Body of pancreas (tissue), 4 donors: ENCODE measurements at places on chromosomes 12 and 14.

DNA sequence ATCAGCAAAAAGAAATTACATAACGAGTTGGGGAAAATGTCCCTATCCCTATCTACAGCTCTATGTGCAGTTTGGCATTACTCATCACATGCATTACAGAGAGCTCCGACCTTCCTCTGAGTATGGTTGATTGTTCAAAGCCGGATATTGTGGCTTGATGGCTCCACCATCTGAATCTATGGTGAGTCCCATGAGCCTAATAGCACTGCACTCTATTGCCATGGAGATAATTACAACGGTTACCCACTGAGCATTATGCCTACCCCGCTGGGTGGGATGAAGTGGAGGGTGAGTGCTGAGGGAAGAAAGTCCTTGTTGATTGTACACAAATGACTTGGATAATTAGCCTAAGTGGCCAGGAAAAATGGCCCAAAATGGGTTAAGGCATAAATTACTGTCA, 800.5 kb downstream of the NRXN3 start:
- no peak for DNase-seq

DNA sequence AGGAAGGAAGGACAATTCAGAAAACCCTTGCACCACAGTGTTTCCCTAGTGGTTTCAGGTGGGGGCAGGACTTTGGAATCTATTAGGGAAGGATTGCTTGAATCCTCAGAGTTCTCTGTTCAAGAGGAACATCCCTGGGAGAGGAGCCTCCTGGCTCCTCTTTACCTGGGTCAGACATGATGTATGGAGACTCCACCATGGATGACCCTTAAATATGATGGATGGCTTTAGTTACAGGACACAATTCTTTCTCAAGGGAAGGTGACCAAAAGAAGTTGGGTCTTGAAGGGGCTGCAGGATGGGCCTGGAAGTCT, 396.6 kb downstream of the NRXN3 start:
- DNase-seq = no peak

DNA sequence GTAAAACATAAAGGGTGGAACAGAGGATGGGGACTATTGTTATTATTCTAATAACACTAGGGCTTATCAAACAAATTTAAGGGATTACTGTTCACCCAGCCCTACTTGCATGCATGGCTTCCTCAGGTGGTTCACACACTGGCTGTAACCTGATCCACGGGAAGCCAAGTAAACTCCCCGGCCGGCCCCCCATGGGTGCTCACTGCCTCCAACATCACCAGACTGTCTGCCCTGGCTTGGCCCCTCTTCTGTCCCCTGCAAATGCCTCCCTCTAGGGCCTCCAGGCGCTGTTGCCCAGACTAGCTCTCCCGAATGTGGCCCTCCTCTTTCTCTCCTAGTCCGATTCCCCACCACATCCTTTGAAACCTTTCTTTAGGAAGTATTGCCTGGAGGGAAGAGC, 18.6 kb downstream of the FAIM2 start:
- DNase-seq = no peak

- DNase-seq = peak; percentile 59
Observed at GRCh38 chr14:106372870-106373652, 846.7 kb downstream of the TMEM121 start.

DNA sequence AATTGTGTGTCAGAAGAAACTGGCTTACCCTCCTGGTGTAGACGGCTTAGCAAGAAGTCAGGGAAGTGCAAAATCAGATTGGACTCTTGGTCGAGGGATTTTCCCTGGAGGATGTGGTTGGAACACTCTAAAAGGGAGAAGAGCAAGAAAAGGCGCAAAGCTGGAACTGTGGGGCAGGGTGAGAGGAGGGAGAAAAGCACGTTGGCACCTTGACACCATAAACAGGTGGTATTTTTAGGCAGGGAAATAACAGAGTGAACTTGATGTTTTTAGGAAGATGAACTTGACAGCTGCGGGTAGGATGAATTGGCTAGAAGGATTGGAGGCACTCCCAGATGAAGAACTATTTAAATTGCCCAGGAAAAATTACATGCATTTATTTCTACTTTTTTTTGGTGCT, 67.7 kb downstream of the HCAR2 start:
- DNase-seq = no peak

DNA sequence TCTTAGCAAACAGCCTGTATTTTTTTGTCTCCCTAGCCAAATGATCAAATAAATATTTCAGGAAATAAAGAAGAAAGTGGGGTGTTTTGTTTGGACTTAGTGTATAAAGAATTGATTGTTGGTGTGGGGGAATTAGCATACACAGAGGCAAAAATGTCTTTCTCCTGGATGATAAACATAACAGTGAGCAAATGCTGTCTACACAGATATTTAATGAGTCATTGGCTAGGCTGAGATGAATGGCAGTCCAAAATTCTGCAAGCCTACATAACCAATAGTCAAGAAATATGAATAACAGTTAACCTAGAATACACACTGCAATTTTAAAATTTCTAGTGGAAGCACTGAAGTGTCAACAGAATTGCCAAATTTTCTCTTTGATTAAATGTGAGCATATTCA, 35.8 kb downstream of the MYF5 start:
- DNase-seq = no peak

DNA sequence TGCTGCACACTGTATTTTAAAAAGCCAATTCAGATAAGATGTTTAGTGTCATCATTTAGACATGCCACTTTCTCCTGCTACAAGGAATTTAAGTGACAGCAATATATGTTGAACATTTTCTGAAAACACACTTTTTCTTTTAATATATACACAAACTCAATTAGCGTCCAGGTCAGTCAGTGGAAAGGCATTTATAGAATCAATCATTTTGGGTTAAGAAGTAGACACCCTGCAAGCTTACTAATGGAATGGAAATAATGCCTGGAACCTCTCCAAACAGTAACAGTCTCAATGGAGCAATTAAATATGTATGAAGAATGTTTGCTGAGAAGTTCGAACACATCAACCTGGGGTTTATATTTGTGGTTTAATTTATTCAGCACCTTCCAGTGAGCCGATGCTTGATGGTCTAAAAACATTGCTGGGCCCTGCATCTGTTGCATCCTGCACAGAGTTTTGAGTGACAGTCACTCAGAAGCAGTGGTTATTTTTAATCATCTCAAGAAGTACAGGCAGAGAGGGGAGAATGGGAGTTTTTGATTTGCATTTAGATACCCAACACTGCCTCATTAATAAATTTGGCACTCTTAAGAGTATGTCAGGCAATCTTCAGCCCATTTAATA, 410.7 kb downstream of the TMEM117 start:
- DNase-seq = no peak

- no peak for DNase-seq
Observed at GRCh38 chr14:24874514-24875202, 175.3 kb downstream of the STXBP6 start.

DNA sequence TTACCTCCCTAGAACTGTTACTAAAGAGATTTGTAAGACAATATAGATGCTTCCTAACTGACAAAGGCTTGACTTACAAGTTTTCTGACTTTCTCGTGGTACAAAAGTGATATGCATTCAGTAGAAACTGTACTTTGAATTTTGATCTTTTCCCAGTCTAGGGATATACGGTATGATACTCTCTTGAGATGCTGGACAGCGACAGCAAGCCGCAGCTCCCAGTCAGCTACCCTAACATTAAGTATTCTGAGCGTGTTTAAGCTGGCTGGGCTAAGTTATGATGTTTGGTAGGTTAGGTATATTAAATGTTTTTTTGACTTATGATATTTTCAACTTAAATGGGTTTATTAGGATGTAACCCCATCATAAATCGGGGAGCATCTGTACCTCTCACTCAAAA, 55.2 kb upstream of the CDKL1 start:
- no peak for DNase-seq

GRCh38 chr12:25293653-25294052, 42.9 kb upstream of the KRAS start:
- no peak for DNase-seq

GRCh38 chr12:100141666-100141997, 1.0 kb downstream of the BLTP3B start:
- DNase-seq = no peak

DNA sequence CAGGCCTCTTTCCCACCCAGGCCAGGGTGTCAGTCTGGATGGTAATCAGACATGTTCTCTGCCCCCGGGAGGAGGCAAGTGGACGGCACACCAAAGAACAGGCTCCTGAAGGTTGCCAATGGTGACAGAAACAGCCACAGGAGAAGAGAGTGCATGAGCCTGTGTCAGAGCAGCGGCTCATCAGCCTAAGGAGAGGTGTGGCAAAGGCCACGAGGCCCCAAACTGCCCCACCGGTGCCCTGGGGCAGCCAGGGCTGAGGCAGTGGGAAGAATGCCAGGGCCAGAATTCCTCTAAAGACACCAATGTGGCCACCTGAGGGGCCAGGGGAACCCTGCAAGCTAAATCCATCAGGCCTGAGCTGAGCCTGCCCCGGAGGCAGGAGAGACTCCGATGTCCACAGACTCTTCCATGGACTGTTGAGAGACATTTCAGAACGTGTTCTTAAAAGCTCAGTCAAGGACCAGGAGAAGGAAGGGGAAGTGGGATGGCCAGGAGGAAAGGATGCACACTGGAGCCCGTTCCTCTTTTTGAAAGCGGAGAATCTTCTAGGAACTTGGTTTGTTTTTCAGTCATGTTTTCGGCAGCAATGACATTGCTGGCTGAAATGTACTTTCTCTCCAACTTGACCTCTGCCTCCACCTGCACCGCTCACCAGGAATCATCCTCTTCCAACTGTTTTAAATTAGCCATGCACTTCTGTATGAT, 176.3 kb upstream of the FKBP4 start:
- no peak for DNase-seq
